ENCODE measurements at places on chromosomes 3 and 15.
A peak's percentile ranks its signal among the peaks of the same experiment; 100 is the strongest.

GRCh38 chr3:5190147-5190791 is 2.8 kb downstream of the EDEM1 start:
- no peak for DNase-seq

DNA sequence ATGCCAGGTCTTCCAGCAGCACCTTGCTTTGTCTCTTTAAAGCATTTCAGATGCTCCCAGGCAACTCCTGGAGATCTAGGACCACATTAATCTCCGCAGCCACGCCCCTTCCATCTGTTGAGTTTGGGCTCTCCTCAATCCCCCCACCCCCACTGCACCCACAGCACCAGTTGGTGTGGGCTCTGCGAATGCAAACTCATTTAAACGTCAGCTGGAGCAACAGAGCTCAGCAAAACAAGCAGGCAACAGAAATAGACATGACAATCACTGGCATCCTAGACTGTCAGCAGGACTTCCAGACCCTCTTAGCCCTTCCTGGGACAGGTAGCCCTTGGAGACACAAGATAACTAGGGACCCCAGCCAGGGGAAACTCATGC is 106.9 kb downstream of the LSM3 start:
- DNase-seq, result peak; percentile 15

- DNase-seq, result no peak
Measured at GRCh38 chr3:55882006-55882405, 394.9 kb upstream of the WNT5A start.

GRCh38 chr15:100704281-100705055 is 102.1 kb downstream of the ASB7 start:
- no peak for DNase-seq

DNA sequence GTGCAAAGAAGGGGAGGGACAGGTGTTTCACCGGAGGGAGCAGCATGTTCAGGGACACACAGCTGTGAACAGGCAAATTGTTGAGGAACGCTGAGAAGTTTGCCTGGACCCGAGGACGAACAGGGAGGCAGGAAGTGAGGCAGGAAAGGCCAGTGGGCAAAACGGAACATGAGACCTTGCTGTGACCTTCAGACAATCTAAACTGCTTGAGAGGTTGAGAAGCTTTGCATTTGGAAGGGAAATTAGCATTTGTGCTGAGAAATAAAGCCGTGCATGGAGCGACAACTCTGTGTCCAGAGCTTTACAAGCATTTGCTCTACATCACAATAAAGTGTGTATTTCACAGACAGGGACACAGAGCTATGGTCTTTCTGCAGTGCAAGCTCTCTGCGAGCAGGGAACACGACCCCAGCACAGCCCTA is 47.9 kb downstream of the CDC25A start:
- no peak for DNase-seq

GRCh38 chr3:170044795-170045244 is 7.0 kb downstream of the GPR160 start:
- DNase-seq, result no peak
